Activated naive CD4-positive, alpha-beta T cell treated with Interleukin-2 at 50 U/mL for 16 hours (primary cell): ENCODE measurements at places on chromosomes 6 and 20.
A peak's percentile ranks its signal among the peaks of the same experiment; 100 is the strongest.

DNA sequence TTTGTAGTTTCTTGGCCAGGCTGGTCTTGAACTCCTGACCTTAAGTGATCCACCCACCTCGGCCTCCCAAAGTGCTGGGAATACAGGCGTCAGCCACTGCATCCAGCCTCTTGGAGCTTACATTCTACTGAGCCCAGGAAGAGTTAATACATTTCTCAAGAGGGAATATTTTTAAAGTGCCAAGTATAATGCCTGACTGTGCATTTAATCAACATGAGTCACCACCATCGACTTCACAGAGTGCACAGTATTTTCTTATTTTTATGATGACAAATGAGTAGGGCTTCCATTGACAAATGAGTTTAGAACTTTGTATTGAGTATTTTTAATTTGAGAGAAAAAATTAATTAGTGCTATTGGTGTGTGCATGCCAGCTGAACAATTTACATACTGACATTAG, 72.2 kb downstream of the SASH1 start:
- no peak for DNase-seq

DNA sequence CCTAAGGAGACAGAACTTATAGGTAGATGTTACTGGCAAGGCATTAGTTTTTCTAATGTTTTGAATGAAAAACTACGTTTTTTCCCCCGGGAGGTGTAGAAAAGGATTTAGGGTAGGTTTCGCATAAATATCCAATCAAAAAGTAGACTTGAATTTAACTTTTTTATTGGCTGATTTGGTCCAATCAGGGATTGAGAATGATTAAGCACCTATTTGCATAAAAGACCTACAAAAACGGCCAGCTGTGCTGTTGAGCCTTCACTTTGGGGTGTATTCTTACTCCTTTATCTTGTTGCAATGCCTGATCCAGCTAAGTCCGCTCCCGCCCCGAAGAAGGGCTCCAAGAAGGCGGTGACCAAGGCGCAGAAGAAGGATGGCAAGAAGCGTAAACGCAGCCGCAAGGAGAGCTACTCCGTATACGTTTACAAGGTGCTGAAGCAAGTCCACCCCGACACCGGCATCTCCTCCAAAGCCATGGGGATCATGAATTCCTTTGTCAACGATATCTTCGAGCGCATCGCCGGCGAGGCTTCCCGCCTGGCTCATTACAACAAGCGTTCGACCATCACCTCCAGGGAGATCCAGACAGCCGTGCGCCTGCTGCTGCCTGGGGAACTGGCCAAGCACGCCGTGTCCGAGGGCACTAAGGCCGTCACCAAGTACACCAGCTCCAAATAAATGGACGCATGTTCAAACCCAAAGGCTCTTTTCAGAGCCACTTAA, 113.5 kb upstream of the BTN3A2 start:
- DNase-seq, result peak; percentile 54

DNA sequence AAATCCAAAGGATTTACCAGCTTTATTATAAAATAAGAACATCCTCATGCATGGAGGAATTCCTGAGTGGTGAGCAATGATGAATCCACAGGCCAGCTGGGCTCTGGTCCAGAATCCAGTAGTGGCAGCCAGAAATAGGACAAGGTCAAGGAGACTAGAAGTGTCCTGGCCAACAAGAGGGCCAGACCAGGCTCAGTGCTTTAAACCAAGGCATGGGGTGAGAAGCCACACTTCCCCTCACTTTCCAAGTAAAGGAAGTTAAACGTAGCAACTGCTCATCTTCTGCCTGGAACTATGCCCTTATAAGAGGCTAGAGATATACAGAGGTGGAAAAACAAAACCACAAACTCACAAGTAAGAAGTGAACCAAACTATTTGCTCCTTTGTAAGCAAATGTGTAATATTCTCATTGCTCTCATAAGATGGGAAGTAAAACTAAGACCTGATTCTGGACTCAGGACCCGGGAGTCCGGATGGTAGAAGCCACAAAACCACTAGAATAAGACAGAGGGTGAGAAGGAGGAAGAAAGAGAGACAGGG, 253.2 kb downstream of the UST start:
- no peak for DNase-seq

DNA sequence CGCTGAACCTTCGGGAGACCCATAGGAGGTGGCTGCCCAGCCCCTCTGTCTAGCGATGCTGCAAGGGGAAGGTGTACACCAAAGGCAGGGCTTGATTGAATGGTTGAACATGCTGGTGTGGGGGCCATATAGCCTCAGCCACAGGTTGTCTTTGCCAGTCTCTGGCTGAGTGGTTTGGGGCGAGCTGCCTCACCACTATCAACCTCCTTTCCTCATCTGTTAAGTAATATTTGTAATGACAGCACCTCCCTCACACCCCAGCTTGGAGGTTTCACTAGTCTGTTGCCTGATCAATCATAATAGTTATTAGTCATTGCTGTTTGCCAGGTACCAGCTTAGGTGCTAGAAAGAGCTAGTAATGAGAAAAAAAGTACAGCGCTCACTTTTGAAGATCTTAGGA, 11.8 kb upstream of the ZNF831 start:
- DNase-seq, result peak; percentile 65

- DNase-seq, result no peak
Observed at GRCh38 chr6:30960907-30961673, 20.3 kb downstream of the MUCL3 start.

- no peak for DNase-seq
Observed at GRCh38 chr6:124963831-124964763, 1.9 kb downstream of the RNF217 start.

DNA sequence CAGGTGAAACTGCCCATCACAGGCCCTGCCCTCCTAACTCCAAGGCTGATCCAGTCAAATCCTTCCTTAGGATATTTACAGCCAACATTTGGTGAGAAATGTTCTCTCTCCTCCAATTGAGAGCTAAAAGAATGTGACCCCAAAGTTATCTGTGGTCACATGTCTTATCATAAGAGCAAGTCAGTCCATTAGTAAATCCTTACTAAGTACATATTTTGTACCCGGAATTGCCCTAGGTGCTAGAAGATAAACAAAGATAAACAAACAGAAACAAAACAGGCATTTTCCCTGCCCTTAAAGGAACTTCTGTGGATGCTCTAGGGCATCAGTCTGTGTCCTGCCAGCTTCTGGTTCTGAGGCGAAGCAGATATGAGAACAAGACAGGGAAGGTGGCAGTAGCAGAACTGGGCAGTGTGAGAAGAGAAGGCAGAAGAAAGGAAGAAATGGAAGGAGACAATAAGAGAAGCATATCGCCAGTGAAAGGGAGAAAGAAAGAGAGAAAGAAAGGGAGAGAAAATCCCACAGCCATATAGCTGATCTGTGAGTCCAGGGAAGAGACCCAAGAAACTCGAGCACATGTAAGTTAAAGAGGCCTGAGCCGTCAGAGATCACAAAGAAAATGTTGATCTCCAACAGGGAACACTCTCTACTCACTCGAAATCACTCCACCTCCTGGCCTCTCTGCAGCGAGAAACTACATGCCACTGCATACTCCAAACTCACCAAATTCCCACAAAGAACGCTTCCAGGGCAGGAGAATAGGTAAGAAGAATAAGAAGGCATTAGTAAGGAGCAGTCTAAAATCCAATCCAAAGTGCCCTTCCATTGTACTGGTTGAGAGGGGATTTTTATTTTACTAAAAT, 41.7 kb downstream of the CDK5RAP1 start:
- no peak for DNase-seq

DNA sequence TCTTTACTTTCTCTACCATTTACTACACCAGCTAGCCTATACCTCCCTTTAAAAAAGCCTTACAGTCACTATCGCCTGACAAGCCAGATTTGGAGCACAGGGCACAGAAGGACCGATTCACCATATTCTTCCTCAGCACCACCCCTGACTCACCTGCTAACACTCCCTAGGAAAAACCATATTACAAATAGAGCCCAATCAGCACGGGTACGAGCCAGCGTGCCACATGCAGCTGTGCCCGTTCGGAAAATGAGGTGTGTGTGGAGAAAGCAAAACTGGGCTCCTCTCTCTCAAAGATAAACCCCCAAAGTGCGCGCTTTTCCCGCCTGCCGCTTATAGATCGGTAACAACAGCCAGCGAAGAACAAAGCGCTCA, 1.2 kb downstream of the SYNCRIP start:
- no peak for DNase-seq

DNA sequence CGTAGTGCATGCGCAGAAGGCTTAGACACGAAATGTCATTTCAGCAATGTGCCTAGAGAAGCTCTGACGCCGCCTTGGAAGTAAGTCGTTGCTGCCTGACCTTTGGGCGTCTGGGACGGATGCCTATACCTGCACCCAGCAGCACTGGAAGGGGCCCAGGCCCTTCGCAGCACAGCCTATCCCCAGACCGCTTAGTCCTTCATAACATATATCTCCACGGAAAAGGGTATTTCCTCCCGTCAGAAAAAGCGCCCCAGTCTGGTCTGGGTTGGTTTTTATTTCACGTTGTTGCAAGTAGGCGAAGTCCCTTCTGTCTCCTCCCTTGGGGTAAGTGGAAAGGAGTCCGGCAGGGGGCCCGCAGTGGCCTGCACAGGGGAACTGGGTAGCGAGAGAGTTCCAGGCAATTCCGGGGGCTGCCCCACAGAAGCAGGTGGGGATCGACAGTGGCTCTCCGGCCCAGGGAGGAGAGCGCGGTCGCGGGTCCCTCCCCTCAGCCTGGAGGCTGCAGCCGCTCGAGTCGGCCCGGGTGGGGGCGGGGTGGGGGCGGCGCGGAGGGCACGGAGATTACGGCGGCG, 559 bp upstream of the EYA4 start:
- no peak for DNase-seq

GRCh38 chr6:138593124-138593877, 94.0 kb upstream of the NHSL1 start:
- peak; percentile 40 for DNase-seq

DNA sequence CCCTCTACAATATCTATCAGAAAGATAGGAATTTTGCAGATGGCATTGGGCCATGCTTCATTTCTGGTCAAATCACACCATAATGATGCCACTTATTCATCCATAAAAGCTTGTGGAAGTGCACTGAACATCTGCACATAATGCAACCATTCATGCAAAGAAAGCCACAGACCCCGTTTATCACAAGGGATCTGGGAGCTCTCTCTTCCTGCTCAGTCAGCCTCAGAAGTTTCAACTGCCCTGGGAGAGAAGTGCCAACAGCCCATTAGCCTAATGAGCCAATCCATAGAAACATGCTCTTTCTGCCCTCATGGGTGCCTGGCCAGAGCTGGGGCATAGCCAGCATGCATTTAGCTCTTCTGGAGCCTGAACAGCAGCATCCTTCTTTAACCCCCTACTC, 85.8 kb downstream of the SLC35F1 start:
- no peak for DNase-seq

- DNase-seq, result no peak
Observed at GRCh38 chr6:19571176-19571575, 266.0 kb upstream of the ID4 start.

- DNase-seq, result no peak
Observed at GRCh38 chr6:148520109-148520841, 177.6 kb downstream of the SASH1 start.

DNA sequence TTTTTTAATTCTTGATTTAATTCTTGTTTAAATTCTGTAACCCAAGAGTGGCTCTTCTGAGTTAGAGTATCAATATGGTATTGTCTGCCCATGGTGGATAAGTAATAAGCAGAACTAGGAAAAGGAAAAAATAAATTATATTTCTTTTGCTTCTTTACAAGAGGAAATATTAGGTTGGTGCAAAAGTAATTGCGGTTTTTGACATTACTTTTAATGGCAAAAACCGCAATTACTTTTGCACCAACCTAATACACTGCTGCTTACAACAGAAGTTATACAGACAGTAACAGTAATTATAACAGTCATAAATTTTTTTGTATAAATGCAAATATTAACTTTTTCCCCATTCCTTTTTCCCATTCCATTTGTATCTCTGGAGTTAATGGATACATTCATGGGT, 65.6 kb downstream of the HS3ST5 start:
- no peak for DNase-seq

- no peak for DNase-seq
Observed at GRCh38 chr6:157980288-157981131, 1.2 kb upstream of the SYNJ2 start.

DNA sequence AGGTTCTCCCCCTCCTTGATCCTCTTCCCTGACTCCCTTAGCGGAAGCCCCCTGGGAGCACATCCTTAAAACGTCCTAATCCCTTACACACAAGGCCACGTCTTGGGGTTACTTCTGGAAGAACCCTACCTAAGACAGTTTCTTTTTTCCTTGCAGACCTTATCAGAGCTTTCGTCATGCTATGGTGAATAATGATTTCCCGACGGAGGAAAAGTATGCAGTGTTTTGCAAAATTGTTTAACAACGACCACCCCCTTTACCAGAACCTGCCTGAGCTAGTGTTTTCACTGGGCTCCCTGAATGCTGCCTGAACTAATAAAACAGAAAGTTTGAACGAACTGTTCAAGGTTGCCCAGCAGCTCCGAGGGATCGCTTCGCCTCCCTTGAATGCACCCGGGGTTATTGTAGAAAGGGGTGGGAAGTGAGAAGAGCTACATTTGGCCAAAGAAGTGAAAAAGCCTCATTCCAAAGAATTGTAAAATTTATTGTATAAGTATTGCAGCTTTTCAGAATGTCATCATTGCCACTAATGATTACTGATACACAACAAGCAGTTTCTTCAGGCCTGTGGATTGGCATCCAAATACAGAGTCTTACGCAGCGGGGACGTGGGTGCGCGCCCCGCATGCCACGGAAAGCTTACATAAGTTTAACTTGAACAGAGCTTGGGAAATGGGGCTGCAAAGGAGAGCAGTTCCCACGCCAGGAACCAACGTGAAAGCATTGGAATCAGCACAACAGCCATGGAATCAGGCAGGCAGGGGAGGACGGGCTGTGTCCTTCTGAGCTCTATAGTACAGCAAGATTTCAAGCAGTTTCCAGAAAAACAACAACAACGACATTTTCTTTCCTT, 27.9 kb upstream of the ZBP1 start:
- no peak for DNase-seq

GRCh38 chr20:9375221-9375681, 139.1 kb upstream of the LAMP5 start:
- no peak for DNase-seq

- DNase-seq, result no peak
Observed at GRCh38 chr6:84641076-84641475, 123.3 kb downstream of the TBX18 start.

GRCh38 chr6:73722318-73723060, 26.5 kb downstream of the CD109 start:
- DNase-seq, result no peak

DNA sequence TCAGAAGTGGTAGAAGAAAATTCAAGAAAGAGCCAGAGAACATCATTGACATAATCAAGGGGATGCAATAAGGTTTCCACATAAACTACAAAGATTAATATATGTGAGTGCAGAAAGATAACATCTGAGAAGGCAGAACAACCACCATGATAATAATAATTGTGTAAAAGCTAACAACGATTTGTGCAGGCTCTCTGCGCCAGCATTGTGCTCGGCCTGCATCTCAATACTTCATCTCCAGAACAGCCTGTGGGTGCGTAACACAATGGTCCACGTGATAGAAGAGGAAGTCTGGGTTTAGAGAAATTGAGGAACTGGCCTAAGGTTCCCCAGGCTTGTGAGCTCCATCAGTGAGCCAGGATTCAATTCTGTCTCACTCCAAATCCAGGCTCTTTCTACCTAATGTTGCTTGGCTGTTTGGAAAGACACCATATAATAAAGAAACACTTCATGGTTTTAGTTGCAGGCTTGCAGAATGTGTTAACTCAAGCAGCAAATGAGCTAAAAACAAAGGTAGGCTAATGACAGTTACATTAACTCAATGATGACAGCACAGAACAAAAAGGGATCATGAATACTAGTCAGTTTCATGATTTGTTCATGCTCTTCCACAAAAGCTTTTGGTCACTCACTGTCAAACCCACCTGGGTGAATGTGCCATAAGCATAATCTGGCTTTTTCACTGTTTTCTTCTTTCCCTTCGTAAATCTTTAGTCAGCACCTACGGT, 71.2 kb downstream of the LY86 start:
- no peak for DNase-seq

- DNase-seq, result no peak
Observed at GRCh38 chr6:3119040-3119723, 671 bp downstream of the BPHL start.
